ENCODE measurements at places on chromosomes 2 and 18.

GRCh38 chr2:36616947-36617346 lies 19.0 kb upstream of the FEZ2 start:
- DNase-seq, result no peak

- DNase-seq, result no peak
These were observed 297.3 kb downstream of the ETAA1 start for GRCh38 chr2:67694445-67694844.

DNA sequence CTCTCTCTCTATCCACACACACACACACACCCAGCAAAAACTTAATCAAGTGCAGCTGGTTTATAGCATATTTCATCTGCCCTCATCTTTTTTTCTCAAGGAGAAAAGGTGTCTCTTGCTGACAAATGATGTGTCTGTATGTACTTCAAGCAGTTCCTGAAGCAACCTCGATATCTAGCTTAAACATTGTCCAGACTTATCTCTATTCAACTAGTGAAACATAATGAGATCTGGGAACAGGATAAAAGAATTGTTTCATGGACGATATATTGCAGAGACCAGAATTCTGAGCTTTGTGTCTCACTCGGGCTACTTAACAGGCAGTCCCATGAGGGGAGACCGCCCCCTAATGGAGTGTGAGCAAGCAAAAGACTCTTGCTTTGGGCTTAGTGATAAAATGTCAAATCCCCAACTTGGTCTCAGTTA lies 929.2 kb upstream of the SOX11 start:
- no peak for DNase-seq

GRCh38 chr2:135299658-135300244 lies 231.3 kb downstream of the ZRANB3 start:
- no peak for DNase-seq

DNA sequence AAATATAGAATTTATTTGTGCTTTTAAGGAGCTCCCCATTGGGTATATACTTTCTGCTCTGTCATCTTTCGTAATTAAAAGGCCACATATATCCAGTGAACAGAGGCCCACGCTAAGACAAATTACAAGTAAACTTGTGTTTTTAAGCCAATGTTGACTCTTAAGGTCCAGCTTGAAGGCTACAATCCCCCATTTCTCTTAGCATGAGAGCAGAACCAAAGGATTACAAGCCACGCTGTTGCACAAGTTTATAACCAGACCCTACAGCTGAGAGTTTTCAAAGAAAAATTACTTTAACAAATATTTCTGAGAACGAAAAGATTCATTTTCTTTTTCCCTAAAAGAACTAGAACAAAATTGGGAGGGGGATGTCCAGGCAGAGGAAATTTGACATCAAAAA lies 471.0 kb downstream of the TXNL1 start:
- no peak for DNase-seq

- no peak for DNase-seq
These were observed 1.3 kb downstream of the CALCRL start for GRCh38 chr2:187446711-187447110.

- DNase-seq, result no peak
These were observed 47.4 kb downstream of the SLC35F5 start for GRCh38 chr2:113709022-113709421.

DNA sequence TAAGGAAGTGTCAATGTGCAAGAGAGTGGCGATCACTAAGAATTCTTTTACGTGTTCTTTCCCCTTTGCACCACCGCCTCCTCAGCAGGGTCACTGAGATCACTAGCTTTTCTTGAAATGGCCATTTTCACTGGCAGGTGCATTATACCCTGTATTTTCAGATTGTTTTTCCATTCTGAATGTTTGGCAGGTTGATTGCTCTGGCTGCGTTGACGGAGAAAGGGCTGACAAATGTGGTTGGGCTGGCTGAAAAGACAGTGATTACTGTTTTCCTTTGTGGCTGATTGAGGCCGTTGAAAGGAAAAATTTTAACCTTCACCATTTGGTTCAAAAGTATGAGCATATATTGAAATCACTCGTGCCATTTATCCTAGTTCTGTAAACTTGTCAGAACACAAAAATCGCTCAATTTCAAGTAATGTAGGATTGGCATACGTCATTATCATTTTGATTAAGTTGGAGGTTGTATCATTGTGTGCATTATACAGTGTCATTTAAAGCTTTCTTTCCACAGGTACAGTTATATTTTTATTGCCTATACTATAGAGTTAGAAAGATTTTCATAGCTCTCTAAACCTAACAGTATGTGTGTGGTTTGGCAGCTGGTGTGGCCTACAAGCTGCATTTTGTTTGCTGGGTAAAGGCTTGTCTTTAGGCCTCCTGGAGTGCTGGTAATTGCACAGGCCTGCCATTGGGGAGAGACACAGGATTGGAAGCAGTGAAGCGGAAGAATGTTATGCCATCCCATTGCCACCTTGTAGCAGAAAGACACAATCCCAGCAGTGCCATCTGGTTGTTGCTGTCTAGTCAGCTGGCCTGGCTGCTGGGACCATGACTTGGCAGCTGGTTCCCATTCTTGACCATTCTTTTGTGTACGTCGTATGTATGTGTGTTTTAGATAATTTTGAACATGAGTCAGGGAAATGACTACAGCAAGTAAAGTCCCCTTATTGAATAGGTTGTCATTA lies 36.7 kb downstream of the DYNC1I2 start:
- DNase-seq, result no peak

- no peak for DNase-seq
These were observed 16.2 kb upstream of the ZNF512 start for GRCh38 chr2:27566628-27567027.

DNA sequence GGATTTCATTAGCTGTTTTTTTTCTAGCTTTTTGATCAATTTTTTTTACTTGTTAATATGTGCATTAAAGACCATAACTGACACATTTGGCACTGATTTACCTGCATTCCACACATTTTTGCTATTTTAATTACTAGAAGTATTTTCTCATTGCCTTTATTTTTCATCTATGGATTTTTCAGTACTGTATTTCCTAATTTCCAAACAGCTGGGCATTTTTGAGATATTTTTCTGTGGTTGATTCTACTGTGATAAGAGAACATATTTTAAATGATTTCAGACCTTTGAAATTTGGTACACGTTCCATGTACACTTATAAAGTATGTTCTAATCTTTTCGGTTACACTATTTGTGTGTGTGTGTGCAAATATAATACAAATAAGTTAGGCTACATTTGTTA lies 135.3 kb downstream of the PARD3B start:
- DNase-seq, result no peak

- no peak for DNase-seq
These were observed 52.7 kb downstream of the KIF1A start for GRCh38 chr2:240767341-240767740.

GRCh38 chr2:224219781-224220180 lies 180.7 kb upstream of the SERPINE2 start:
- DNase-seq, result no peak

- no peak for DNase-seq
These were observed 251.9 kb downstream of the FBXO15 start for GRCh38 chr18:73895701-73896100.

GRCh38 chr2:236853585-236854051 lies 232.1 kb upstream of the COPS8 start:
- no peak for DNase-seq

DNA sequence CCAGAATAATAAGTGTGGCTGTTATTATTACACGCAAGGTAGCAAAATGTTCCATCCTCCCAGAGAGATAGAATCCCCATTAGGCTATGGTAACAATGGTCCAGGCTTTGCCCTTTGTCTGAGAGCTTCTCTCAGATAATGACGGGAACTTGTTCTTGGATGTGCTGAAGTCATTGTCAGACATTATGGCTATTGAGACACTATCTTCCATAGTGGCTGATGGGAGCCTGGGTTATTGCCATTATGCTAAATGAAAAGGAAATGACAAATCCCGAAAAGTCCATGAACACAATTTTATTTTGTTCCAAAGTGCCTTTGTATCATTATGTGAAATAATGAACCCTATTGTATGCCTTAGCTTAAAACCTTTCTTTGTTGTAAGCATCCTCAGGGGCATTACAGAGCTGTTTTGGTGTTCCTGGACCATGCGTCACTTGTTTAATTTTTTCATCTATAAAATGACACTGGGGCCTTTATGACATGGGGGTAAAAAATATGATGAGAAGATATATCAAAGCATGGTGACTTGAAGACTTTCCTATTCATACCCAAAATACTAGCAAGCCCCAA lies 218.5 kb downstream of the KCNS3 start:
- no peak for DNase-seq

DNA sequence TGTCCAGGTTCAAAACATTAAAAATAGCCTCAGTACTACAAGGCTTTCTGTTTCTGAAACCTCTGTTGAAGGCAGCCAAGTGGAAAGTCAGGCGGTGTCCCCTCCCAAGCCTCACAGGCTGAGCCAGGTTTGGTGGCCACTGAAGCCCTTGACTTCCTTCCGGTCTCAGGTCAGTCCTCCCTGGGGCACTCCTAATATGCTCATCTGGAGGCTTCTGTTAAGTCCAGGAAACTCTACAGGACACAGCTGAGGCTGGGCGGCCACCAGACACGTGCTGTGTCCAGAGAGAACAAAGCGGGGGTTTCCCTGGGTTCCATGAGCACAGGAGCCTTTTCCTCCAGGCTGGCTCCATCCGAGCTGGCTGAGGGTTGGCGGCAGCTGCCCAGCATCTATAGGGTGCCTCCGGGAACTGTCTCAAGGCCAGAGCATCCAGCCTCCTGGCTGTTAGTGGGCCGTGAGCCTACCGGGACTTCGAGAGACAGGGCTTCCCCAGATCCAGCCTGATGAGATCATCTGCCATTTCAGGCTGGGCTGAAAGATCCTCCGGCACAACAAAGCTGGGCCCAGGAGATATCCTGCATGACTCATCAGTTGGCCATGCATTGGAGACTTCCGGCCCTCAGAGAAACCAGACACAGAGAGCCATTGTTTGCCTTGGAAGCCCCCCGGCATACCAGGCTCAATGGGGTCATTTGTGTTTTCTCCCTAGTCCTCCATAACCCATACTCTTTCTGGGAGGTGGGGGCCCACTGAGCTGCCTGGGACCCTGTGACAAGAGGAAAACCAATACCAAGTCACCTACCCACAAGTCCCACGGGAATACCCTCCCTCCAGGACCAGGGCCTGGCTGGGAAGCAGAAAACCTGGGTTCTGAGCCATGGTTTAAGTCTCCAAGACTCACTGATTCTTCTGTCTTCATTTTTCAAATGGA lies 71.7 kb downstream of the HS1BP3 start:
- DNase-seq, result no peak

- DNase-seq, result no peak
These were observed 186.6 kb downstream of the PID1 start for GRCh38 chr2:229084447-229084846.

- no peak for DNase-seq
These were observed 18.3 kb upstream of the BMP10 start for GRCh38 chr2:68889500-68889899.

- DNase-seq, result no peak
These were observed 155.2 kb downstream of the TWIST2 start for GRCh38 chr2:239002954-239003623.

- DNase-seq, result no peak
These were observed 29.7 kb downstream of the XDH start for GRCh38 chr2:31384771-31385276.

DNA sequence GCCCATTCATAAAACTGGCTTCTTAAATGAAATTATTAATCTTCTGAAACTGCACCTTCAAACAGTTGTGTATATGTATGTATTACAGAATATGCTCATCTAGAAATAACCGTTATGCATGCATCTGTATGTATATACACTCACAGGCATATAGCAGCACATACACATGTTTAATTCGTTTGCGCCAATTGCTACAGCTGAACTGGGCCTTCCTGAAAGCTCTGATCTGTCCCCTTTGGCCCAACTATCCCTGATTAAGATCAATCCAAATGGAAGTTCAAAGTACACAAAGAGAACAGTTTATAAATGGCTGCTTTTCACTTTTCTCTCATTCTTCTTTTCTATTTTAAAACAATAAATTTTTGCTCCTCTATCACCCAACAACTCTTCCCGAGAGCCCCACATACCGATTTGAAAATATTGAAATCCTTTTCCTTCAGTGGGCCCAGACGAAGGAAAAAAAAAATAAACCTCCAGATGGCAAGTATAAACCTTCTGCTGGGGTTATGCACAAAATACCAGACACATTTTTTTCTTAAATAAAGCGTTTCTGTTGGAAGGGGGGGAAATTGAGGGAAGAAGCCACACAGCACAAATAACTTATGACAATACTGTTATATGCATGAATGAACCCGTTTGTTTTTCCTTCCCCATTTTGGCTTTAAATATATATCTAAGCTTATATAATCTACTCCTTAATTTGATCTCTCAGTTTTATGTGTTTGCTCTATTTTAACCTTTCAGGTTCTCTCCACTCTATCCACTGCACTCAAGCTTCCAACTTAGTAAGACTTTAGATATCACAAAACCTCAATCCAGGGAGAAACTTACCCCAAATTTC lies 267.3 kb downstream of the TCF4 start:
- no peak for DNase-seq

DNA sequence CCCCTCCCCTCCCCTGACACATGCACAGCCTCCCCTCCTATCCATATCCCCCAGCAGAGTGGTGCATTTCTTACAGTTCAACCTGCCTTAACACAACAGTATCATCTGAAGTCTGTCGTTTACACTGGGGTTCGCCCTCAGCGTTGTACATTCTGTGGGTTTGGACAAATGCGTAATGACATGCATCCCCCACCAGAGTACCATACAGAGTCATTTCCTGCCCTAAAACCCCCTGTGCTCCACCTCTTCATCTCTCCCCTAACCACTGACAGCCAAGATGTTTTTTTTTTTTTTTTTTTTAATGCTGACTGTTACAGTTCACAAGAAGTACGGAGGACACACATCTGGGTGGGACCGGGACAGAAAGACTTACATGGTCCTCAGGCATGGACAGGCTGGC lies 22.6 kb downstream of the POMC start:
- no peak for DNase-seq

DNA sequence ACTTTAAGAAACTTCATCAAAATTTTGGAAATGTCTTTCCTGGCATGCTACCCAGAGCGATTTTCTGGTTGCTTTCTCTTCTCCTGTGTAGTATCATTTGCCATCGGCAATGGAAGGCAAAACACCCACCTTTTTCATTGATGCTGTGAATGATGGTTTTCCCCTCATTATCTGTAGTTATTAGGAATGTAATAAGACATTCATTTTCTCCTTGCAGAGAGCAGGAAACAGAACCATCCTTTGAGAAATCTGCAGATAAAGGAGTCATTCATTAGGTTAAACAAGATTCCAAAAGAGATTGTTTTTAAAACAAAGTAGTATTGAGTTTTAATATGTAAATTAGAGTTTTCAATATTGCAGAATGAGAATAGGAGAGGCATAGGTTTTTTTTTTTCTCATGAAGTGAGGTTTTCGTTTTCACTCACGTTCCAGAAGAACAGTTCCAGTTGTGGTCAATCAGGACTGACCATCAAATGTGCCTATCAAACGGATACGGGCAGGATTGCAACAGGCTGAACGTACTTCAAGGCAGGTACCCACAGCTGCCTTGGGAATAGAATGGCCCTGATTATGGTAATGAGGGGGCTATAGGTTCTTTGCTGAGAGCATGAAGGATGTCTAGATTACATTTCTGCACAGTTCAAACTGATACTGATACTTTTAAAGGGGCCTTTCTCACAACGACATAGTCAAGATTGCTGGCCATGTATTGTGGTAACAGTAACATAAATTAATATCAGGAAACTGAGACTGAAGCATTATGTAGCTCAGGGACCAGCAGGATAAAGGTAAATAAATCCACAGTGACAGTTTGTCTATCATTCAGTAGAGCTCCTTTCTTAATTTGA lies 49.8 kb upstream of the PLA2R1 start:
- DNase-seq, result no peak

- DNase-seq, result peak; percentile 60
These were observed 2.1 kb downstream of the POMC start for GRCh38 chr2:25165992-25166875.
